Epithelial cell of esophagus (primary cell): ENCODE measurements at places on chromosomes 2 and 18.

- DNase-seq, result peak; percentile 24
Observed at GRCh38 chr2:188852772-188853171, 121.4 kb upstream of the COL3A1 start.

GRCh38 chr2:183079139-183079775 lies 710 bp downstream of the DUSP19 start:
- peak; percentile 11 for DNase-seq

- DNase-seq, result no peak
Observed at GRCh38 chr2:83191316-83191715, 1267.8 kb downstream of the SUCLG1 start.

GRCh38 chr2:1714291-1715064 lies 29.8 kb downstream of the PXDN start:
- DNase-seq, result no peak

DNA sequence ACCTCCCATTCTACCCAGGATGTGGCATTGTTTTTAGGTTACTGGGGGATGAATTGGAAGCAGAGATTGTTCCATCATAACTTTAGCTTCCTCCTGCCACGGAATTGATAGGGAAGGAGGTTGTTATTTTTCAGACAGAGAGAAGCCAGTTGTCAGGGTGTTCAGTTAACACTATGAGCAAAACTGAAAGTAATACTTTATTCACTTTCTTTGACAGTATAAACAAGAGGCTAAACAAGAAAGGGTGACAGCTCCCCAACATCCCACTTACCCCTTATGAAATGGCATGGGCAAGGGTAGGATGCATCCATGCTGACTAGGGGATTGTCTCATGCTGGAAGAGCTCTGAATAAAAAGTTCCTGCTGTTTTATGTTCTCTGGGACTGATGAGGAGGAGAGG lies 36.4 kb upstream of the GAREM1 start:
- DNase-seq, result no peak

- no peak for DNase-seq
Observed at GRCh38 chr2:143436951-143437350, 307.7 kb downstream of the ARHGAP15 start.

GRCh38 chr2:42140496-42140895 lies 28.7 kb upstream of the EML4 start:
- DNase-seq, result no peak

DNA sequence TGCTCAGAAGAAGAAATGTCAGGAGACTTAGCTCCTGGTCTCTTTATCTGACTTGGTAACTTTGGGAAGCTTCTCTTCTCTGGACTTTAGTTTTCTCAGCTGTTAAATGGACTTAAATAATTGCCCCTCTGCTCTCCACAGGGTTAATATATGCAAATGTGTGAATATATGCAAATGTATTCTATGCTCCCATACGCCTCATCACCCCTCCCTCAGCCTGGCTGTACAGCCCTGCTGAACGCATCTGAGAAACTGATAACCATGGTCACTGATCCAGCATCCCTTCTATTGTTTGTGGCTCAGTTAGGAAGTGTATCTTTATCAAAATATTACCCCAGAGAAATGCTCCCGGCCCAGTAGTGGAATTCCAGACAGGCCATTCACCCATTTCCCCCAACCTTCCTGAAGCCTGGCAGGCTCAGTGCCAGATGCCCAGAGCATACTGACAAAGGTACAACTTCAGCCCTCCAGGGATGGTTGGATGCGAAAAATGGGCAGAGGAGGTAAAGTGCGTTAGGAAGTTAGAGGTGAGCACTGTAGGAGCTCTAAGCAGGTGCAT lies 103.4 kb downstream of the DYSF start:
- no peak for DNase-seq

DNA sequence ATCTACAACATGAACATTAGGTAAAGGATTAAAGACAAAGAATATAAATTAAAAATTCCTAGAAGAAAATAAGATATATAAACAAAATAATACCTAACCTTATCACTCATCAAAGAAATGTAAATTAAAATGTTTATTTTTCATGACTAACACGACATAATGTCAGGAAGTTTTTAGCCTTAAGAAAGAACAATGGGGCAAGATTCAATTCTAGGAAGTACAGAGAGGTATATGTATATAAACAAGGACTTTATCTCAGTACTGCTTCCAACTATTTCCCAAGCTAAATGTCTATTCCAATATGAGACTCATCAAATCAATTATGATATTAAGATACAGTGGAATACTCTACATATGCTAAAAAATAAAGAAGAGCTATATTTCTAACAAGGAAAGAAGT lies 44.1 kb downstream of the TTC21B start:
- no peak for DNase-seq

DNA sequence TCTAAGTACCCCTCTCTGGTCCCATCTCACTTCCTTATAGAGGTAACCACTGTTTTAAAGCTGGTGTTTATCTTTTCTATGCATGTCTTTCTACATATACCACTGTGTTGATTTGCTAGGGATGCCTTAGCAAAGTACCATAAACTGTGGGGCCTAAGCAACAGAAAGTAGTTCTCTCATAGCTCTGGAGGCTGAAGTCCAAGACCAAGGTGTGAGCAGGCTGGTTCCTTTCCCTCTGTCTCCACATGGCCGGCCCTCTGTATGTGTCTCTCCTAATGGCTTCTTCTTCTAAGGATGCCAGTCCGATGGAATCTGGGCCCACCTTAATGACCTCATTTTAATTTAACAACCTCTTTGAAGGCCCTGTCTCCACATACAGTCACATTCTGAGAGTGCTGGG lies 40.8 kb upstream of the ROCK2 start:
- no peak for DNase-seq

- no peak for DNase-seq
Observed at GRCh38 chr2:54650612-54651011, 72.8 kb upstream of the EML6 start.

DNA sequence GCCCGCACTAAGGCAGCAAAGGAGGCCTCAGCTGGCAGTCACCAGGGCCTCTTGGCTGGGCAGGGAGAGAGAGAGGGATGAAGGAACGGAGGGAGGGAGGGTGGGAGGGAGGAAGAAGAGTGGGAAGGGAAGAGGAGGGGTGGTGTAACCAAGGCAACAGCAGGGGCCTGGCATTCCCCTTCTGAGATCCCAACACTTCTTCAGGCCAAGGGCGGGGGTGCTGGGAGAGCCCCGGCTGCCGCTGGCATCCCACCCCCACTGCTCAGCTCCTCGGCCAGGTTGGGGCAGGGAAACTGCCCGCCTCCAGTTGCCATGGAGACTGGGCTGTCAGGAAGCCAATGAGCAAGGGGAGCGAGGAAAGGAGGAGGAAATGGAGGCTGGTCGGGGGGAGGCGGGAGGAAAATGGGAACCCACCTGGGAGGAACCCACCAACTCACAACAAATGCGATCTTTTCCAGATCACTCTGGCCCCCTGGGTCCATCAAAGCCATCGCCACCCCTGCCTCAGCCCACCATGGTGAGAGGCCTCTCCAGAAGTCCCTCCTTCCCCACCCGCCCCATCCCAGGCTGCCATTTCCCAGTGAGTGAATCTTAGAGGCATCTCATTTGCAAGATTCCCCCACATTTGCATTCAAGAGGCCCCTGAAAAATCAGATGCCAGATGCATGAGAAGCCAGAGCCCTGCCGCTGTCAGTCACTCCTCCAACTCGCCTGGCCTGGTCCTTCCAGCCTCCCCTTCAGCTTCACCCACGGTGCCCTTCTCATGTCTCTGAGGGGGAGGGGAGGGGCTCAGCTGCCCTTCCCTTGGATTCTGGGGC lies 12.4 kb downstream of the SH2D6 start:
- DNase-seq, result no peak

DNA sequence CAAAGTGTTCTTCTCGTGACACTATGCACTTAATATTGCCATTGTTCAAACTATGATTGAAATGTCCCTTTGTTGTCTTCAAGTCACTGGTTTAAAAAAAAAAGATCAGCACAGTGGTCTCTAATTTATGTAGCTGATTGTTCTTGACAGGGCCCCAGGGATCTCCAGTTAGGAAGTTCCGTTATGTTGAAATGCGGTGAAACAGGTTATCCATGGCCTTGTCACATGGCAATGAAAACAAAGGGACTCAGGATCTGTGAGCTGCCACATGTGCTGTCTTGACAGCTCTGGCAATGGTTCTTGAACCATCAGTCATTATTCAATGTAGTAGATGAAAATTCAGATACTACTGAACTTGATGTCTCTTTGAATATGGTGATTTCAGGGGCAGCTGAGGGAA lies 147.4 kb downstream of the SETBP1 start:
- DNase-seq, result peak; percentile 65

DNA sequence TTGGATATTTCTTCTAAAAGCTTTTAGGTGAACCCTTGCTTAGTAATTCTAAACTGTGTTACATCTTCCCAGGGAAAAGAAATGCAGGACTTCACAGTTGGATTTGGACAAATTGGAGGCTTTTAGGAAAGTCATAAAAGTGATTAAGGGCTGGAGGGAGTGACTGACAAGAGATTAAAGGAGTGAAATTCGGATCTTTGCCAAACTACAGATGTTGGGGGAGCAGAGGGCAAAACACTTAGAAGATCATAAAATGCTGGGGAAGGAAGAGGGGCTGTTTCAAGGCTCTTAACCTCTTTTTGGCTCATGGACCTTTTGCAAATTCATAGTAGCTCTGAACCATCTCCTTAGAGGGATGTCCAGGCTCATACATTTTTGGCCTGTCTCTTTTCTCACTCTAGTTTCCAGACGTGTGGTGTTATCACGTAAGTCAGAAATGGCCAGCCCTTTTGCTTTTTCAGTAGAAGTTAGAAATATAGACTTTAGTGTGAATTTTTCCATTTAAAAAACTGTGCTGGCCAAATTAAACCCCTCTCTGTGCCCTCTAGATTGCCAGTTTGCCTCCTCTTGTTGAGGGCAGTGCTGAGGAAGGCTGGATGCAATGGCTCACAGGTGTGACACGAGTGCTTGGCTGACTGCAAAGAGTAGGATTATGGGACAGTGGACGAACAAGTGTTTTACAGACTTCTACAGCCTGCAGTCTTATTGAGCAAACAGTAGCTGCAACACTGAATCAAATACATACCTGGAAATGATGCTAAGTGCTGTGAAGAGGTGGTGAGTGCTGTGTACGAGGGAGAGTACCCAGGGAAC lies 109.9 kb downstream of the LYPD6B start:
- DNase-seq, result no peak

DNA sequence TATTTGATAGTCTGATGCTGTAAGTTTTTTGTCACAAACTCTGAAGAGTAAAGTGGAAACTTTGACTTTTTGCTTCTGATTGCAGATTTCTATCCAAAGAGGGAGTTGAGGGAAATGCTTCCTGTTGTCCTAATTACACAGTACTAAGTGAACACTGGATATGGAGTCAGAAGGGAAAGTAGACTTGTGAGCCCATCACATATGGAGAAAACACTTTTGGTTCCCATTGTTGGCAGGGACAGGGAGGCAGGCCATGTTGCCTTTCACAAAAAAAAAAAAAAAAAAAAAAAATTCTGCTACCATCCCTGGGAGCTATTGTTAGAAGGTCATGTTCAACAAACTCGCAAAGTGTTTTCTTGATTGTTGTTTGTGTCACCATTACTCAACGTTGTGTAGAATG lies 144.3 kb downstream of the RPIA start:
- no peak for DNase-seq
